Amygdala (tissue), 56 donors: ENCODE measurements at places on chromosomes 1 and 21.

GRCh38 chr1:227893300-227893948 is 54.3 kb downstream of the WNT9A start:
- no peak for DNase-seq

DNA sequence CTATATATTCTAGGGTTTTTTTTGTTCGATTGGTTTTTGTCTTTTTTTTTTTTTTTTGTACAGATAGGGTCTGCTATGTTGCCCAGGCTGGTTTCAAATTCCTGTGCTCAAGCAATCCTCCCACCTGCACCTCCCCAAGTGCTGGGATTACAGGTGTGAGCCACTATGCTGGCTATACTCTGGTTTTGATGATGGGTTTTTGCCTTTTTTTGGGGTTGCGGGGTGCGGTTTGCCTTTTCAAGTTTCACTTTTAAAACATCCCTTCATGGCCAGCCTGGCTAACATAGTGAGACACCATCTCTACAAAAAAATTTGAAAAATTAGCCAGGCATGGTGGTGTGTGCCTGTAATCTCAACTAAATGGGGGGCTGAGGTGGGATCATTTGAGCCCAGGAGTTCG is 10.0 kb downstream of the KDM5B start:
- DNase-seq = no peak

DNA sequence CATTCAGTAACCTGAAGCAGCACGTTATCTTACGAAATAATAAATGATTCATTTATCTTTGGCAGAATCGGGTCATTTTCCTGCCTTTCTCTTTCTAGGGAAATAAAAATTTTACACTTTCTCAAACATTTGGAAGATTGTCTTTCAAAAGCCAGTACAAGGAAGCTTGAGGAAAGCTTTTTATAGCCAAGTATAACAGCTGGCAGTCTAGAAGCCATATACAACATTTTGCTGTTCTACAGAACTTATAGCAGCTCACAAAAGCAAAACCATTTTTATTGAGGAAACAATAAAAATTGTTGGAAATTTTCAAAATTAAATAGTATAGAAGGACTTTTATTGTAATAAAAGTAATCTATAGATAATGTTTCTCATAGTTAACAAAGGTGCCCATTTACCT is 448.6 kb downstream of the SMYD3 start:
- DNase-seq = no peak

GRCh38 chr1:220655961-220656740 is 34.0 kb upstream of the C1orf115 start:
- DNase-seq = no peak

DNA sequence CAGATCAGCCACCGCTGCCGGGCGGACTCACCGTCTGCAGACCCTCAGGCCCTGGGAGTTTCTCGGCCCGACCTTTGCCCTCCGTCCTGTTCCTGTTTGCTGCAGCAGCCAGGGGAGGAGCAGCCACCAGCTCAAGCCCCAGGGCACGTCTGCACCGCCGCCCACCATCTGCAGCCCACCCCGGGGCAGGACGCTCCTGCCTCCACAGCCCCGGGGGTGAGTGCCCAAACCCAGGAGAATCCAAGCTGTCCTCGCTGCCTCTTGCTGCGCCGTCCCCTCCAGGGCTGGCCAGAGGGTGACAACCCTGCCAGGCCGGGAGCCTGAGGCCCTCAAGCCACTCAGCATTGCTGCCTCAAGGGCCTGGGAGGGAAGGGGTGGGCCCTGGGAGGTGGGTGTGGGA is 1.2 kb upstream of the SLC25A34 start:
- DNase-seq = no peak

- no peak for DNase-seq
These were observed 49.4 kb downstream of the C1orf198 start for GRCh38 chr1:230818901-230819300.

DNA sequence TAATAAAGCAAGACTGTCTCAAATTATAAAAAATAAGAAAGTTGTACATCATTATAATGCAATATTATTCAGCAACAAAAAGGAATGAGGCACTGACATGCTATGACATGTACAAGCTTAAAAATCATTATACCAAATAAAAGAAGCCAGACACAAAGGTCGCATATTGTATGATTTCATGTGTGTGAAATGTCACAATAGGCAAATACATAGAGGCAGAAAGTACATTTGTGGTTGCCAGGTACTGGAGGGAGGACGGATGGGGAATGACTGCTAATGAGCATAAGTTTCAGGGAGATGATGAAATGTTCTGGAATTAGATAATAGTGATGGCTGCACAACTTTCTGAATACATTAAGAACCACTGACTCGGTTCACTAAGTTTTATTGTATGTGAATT is 73.6 kb upstream of the NBPF3 start:
- DNase-seq = no peak

DNA sequence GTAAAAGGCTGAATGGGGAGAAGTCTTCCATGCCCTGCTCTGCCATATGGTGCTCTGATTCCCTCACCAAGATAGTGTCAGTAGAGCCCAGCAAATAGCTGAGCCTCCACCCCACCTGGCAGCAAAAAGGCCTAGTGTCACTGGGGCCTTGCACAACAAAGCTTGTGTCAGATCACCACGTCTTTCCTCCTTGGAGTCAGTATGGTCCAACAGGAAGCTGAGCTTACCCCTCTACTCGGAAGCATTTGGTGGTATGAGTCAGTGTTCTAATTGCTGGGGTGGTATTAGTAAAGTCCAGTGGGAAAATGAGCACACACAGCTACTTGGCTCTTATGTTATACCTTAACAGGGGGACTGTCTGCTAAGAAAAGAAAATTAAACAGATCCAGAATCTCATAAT is 18.7 kb upstream of the RRP15 start:
- no peak for DNase-seq

GRCh38 chr1:220689666-220690065 is 497 bp upstream of the C1orf115 start:
- no peak for DNase-seq

- peak; percentile 16 for DNase-seq
These were observed 6.6 kb upstream of the DOP1B start for GRCh38 chr21:36149788-36150711.

DNA sequence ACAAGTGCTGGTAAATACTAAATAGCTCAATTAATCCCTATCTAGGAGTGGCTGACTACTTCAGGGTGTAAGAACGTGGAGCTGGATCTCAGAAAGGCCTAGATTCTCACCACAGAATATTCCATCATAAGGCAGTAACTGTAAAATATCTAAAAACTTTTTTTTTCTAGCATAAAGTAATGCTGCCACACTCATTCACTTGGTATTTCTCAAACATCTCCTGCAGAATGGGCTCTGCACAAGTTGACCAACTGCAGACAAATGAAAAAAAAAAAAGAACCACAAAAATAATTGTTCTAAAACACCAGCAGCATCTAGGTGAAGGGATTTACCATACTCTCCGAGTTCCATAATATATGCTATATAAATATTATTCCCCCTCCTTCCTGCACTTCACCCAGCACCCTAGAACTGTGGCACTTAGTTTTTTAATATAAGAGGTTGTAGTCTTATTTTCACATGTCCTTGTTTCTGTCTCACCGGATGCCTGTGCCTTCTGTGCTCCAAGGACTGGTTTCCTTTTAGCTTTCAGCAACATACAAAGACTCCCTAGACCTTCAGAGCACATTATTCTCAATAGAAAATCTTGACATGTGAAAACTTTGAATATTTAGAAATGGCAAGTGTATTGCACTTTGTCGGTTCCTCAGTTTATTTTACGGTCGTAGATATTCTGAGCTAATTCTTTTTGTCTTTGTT is 8.9 kb downstream of the VSIG8 start:
- no peak for DNase-seq

- no peak for DNase-seq
These were observed 16.7 kb upstream of the AVPR1B start for GRCh38 chr1:206133751-206134415.

- DNase-seq = no peak
These were observed 64.8 kb downstream of the FCRL5 start for GRCh38 chr1:157487504-157487903.

- DNase-seq = no peak
These were observed 48.3 kb downstream of the CLIC4 start for GRCh38 chr1:24793447-24794129.

DNA sequence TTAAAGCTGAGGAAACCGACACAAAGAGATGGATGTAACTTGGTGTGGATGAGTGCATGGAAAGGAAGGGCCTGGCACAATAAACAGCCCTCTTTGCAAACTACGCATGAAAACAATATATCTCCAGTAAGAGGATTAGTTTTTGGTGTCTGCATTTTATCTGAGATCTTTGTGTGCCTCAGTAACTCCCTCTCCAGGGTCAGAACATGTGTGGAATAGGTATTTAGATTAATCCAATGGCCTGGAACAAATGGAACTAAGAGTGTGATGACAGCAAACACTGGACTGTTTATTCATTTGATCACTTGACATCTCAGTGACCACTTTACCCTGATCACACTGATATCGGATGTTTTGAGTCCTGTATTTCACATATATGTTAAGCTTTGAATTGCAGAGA is 45.3 kb downstream of the AKNAD1 start:
- DNase-seq = no peak

DNA sequence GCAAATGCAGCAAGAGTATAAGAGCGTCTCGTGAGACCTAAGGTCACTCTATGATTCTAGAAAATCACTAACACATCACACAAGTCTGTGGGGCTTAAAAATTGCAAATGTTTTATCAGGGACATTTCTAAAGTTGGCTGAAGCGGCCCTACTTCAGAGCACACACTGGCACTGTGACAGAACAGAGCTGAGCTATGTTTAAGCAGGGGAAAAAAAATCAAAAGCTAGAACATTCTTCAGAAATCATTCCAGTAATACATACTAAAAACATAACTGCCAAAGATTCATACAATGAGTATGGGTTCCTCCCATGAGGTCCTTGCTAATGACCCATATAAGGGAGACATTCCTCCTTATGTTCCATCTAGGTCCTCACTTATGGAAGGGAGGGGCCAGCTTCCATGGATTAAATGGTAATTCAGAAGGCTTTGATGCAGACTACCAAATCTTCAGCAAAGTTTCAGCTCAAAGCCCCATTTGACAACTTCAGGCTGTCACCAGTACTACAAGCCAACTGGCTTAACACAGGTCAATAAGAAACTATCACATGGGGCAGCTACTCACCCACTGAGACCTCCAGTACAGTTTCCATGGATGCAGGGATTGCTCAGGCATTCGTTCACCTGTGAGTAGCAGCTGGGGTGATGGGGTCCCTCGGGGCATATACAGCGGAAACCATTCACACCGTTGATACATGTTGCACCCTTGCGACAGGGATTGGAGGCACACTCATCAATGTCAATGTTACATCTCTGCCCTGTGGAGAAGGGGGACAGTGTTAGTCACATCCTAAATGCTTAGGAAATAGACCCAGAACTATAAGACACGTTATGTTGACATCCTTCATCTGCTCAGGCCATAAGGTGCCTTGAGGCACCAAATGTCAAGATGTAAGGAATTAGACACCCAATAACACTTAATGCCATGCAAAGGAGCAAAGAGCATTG is 58.4 kb upstream of the ADAM30 start:
- no peak for DNase-seq

- peak; percentile 5 for DNase-seq
These were observed 100.0 kb upstream of the HNRNPU start for GRCh38 chr1:244964112-244964971.

DNA sequence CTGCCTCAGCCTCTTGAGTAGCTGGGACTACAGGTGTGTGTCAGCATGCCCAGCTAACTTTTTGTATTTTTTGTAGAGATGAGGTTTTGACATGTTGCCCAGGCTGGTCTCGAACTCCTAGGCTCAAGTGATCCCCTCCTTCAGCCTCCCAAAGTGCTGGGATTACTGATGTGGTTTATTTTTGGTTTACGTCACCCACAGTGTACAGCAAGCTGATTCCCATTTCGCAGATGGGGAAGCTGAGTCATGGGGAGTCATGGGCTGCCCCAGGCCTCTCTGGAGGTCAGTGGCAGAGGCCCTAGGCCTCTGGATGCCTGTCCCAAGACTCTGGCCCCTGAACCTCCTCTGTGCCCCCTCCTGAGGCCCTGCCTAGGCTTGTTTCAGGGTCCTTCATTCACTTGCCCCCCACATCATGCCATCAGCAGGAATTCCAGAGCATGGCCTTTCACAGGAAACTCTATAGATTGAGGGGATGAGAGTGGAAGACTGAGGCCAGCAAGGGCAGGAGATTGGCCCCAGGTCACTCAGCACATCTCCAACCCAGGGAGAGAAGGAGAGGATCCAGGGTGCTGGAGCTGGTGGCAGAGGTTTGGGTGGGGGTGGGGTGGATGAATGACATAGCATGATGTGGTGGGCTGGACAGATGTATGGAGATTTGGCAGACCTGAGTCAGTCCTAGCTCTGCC is 266.0 kb downstream of the PTPRU start:
- DNase-seq = no peak

DNA sequence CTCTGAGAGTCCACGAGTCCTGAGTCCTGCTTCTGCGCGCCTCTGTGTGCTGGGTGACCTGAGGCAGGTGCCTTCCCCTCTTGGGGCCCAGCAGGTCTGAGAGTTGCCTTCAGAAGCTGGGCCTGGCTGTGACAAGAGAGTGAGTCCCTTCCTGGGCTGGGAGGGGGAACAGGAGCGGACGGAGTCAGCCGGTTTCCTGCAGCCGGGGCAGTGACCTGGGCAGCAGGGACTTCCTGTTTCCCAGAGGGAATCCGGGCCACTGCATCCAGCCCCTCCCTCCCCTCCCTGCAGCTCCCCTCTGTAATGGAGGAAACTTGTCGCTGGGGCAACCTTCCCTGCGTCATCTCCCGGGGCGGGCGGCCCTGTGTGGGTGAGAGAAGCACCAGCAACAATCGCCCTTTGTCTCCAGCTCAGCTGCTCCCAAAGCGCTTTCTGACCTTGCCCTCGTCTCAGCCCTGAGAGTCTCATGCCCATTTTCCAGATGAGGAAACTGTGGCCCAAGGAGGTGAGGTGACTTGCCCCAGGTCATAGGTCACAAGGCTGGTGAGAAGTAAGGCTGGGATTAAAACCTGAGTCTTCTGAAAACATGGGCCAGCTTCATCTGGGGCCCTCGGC is 61.1 kb downstream of the SDC3 start:
- DNase-seq = peak; percentile 85
